ENCODE measurements at places on chromosomes 4 and X.

DNA sequence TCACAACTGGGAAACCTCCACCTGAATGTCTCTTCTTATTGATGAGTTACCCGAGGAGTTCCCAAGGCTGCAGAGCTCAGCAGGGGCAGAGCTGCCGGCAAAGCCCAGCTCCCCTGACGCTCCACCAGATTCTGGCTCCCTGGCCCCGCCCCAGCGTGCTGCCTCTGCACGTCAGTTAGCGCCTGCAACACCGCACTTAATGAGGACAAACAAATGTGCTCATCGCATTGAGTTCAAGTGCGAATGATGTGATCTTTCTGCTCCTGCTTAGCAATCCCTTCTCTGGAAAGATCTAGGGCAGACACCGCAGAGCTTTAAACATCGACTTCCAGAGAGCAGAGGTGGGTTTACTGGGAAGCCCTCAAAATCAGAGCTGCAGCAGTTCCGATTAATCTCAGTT, 55.5 kb upstream of the FBXW7 start:
- H3K36me3 ChIP-seq = no peaks in the 10 kb centered on the region
- H3K4me3 ChIP-seq = peak overlapping the region; percentile 15
- H3K27me3 ChIP-seq = no peaks in the 10 kb centered on the region
- H3K27ac ChIP-seq = peak overlapping the region; percentile 49
- peaks cover 28% of the 10 kb centered on the region for H3K4me1 ChIP-seq

DNA sequence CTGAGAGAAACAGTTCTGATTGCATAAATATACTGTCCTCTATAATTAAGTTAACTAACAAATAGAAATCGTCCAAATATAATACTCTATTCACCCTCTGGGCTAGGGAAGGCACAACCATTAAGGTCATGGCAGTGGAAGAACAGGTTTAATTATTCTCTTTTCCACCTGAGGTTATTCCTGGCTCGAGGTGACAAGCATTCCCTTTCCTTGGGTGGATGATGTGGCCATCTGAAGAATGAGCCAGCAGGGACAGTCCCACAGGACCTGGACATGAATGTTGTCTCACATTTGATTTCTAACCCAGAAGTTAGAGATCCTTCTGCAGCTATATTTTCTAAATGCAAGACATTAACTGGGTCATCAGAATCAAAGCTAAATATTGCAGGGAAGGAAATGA, 5.5 kb downstream of the IBSP start:
- no peaks in the 10 kb centered on the region for H3K4me1 ChIP-seq
- H3K36me3 ChIP-seq = no peaks in the 10 kb centered on the region

DNA sequence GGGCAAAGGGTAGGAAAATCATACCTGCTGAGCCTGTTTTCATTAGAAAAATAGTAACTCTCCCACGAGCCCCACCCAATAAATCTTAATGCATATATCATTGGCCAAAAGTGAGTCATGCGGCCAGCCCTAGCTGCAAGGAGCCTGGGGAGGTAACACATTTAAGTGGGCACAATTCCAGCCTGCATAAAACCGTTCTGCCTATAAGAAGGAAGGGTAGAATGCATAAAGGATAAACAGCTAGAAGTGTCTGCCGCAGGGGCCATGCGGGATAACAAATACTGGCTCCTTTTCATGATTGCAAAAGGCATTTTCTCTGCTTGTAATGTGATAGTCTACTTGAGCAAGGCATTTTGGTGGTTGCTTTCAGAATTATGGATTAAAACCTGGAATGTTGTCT, 37.1 kb downstream of the EFHC2 start:
- DNase-seq = peak; percentile 34
- no peak overlapping the region for H3K27ac ChIP-seq
- no peak overlapping the region for H3K4me3 ChIP-seq
- no peaks in the 10 kb centered on the region for H3K27me3 ChIP-seq
- H3K36me3 ChIP-seq = no peaks in the 10 kb centered on the region

- H3K4me1 ChIP-seq = no peaks in the 10 kb centered on the region
- H3K36me3 ChIP-seq = no peaks in the 10 kb centered on the region
- H3K27ac ChIP-seq = no peak overlapping the region
- no peak overlapping the region for H3K4me3 ChIP-seq
- DNase-seq = peak; percentile 74
These were observed 315.8 kb downstream of the STIM2 start for GRCh38 chr4:27176400-27176799.

DNA sequence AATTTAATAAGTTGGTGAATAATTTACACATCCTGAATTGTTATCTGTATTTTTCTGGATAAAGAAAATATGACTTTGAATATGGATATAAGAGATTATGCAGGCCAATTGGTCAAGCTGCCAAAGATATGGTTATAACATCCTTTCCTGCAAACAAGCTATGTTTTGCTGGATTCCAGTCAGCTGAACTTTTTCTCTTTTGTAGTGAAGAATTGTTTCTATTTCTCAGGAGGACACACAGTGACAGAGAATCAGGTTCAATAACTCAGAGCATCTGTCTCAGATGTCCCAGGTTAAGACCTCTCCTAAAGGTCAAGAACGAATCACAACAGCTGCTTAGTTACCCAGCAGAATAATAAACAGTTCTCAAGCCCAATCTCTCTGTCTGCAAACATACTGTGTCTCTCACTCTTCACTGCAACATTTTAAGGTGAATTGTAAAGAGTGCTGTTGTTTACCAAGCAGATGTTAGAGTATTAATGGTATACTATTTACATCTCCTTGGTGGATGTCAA, 189.5 kb upstream of the ANKRD50 start:
- H3K27me3 ChIP-seq = no peaks in the 10 kb centered on the region
- no peaks in the 10 kb centered on the region for H3K36me3 ChIP-seq
- H3K4me1 ChIP-seq = peaks cover 10% of the 10 kb centered on the region
- no peak overlapping the region for H3K27ac ChIP-seq

- H3K4me1 ChIP-seq = no peaks in the 10 kb centered on the region
- H3K27ac ChIP-seq = no peak overlapping the region
- no peak overlapping the region for H3K4me3 ChIP-seq
- H3K36me3 ChIP-seq = no peaks in the 10 kb centered on the region
These were observed 265.3 kb upstream of the GK2 start for GRCh38 chr4:79673377-79673776.

GRCh38 chr4:3257103-3257555, 8.2 kb downstream of the MSANTD1 start:
- no peak overlapping the region for H3K4me3 ChIP-seq
- no peaks in the 10 kb centered on the region for H3K27me3 ChIP-seq
- H3K36me3 ChIP-seq = peaks cover 10% of the 10 kb centered on the region
- DNase-seq = peak; percentile 25
- H3K4me1 ChIP-seq = no peaks in the 10 kb centered on the region
- no peak overlapping the region for H3K27ac ChIP-seq

DNA sequence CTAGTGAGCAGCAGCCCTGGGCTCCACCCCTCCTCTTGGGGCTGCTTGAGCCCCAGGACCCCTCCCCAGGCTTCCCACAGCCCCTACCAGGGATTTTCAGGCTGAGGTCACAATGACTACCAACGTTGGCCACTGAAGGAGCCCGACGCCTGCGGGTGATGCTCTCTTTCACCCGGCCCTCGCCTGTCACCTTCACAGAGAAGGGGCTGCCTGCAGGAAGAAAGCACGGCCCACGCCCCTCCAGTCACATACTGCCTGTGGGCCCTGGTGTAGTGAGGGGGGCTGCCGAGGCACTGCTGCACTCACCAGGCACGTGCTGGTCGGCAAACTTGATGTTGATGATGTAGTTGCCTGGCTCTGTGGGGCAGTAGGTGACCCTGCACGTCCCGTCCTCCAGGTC, 22.0 kb downstream of the FLNA start:
- H3K27ac ChIP-seq = no peak overlapping the region
- peaks cover 94% of the 10 kb centered on the region for H3K36me3 ChIP-seq
- no peak for DNase-seq
- no peaks in the 10 kb centered on the region for H3K27me3 ChIP-seq
- H3K4me1 ChIP-seq = peaks cover 11% of the 10 kb centered on the region
- no peak overlapping the region for H3K4me3 ChIP-seq

DNA sequence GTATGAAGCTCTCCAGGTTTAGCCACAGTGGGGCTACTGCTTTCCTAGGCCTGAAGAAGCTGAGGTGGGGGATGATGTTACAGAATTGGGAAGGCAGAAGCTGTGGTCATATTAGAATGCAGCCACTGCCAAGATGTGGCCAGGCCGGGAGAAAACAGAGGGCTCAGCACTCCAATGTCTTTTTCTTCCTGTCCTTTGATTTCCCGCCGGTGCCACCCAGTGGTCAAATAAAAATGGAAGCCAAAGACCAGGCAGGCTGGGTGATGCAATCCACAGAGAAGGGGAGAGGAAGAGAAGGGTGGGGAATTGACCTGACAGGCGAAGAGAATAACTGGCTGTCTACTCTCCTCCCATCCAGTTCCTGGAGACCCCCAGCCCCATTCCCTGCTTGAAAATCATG, 94.9 kb upstream of the SHISA3 start:
- H3K27me3 ChIP-seq = no peaks in the 10 kb centered on the region
- peak; percentile 51 for DNase-seq
- no peaks in the 10 kb centered on the region for H3K4me1 ChIP-seq

DNA sequence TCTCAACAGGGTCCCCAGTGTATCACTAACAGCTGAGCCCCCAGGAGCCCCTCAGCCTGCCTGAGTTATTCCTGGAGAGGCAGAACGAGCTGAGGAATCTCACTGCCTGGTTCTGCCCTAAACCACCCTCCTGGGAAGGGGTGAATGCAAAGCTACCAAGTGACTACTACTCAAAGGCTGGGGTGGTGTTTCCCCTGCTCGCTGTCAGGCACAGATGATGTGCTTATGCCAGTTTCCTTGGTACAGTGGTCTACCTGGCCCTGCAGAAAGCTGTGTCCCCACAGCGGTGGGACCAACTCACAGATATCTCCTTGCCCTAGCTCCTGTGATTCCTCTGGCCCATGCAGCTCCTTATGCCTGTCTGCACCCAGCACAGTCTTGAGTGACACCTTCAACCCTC, 35.4 kb upstream of the ASMTL start:
- DNase-seq = no peak
- no peak overlapping the region for H3K4me3 ChIP-seq
- no peaks in the 10 kb centered on the region for H3K4me1 ChIP-seq
- H3K36me3 ChIP-seq = no peaks in the 10 kb centered on the region

DNA sequence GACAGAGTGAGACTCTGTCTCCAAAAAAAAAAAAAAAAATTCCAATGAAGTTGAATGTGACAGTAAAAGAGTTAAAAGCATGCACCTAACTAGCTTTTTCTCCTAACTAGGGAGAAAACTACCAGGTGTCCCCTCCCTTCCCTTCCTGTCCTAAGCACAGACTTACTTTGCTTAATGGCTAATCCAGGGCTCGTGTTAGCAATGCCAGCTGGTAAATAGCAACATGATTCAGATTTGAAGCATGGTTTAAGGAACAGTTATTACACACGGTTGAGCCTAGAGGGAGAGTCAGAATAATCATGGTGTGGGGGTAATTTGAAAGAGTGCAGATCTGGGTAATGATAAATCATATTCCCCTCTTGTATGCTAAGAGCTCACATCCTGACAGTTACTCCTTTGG, 338.3 kb downstream of the STIM2 start:
- H3K36me3 ChIP-seq = no peaks in the 10 kb centered on the region
- no peak overlapping the region for H3K27ac ChIP-seq
- DNase-seq = no peak
- H3K27me3 ChIP-seq = no peaks in the 10 kb centered on the region

- no peaks in the 10 kb centered on the region for H3K4me1 ChIP-seq
- H3K36me3 ChIP-seq = no peaks in the 10 kb centered on the region
- H3K4me3 ChIP-seq = no peak overlapping the region
- H3K27ac ChIP-seq = no peak overlapping the region
- no peaks in the 10 kb centered on the region for H3K27me3 ChIP-seq
These were observed 34.6 kb downstream of the COX18 start for GRCh38 chr4:73034896-73035295.

DNA sequence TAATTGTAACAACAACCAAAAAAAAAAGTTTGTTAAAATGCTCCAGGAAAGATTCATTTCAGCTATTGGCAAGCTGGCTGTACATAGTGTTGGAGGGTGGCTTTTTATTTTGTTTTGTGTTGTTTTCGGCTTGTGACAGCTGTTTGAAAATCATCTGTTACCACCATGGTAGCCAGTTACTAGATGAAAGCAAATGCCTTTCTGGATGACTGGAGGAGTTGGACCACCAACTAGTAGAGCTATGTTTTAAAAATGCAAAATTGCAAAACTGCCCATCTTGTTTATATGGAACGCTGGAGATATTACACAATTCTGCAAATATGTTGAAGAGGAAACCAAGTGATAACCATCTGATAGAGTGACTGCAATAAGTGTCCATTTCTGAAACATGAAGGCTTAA, 53.2 kb upstream of the TNIP3 start:
- H3K27me3 ChIP-seq = no peaks in the 10 kb centered on the region
- H3K4me3 ChIP-seq = no peak overlapping the region
- DNase-seq = no peak
- H3K36me3 ChIP-seq = no peaks in the 10 kb centered on the region
- H3K4me1 ChIP-seq = no peaks in the 10 kb centered on the region

GRCh38 chrX:132415012-132415411, 73.8 kb downstream of the MBNL3 start:
- H3K4me3 ChIP-seq = no peak overlapping the region
- no peak overlapping the region for H3K27ac ChIP-seq
- no peaks in the 10 kb centered on the region for H3K36me3 ChIP-seq
- no peaks in the 10 kb centered on the region for H3K27me3 ChIP-seq
- H3K4me1 ChIP-seq = no peaks in the 10 kb centered on the region

- H3K27ac ChIP-seq = no peak overlapping the region
- no peaks in the 10 kb centered on the region for H3K27me3 ChIP-seq
- H3K4me3 ChIP-seq = no peak overlapping the region
- H3K36me3 ChIP-seq = no peaks in the 10 kb centered on the region
- H3K4me1 ChIP-seq = no peaks in the 10 kb centered on the region
These were observed 189.5 kb downstream of the PRDM5 start for GRCh38 chr4:120733054-120733453.

- H3K4me1 ChIP-seq = no peaks in the 10 kb centered on the region
- DNase-seq = peak; percentile 87
- no peaks in the 10 kb centered on the region for H3K36me3 ChIP-seq
- H3K4me3 ChIP-seq = no peak overlapping the region
- peaks cover 10% of the 10 kb centered on the region for H3K27me3 ChIP-seq
These were observed 14.0 kb upstream of the ZCCHC18 start for GRCh38 chrX:104098151-104098808.

DNA sequence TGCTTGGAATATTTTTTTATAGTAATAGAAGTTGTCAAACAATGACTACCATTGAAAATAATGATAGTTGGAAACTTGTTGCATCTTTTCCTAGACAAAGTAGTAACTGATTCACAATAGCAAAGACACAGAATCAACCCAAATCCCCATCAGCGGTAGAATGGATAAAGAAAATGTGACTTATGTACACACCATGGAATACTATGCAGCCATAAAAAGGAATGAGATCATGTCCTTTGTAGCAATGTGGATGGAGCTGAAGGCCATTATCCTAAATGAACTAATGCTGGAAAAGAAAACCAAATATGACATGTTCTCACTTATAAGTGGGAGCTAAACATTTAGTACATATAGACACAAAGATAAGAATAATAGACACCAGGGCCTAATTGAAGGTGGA, 49.7 kb downstream of the ATP10D start:
- H3K4me1 ChIP-seq = no peaks in the 10 kb centered on the region
- H3K27ac ChIP-seq = no peak overlapping the region
- H3K4me3 ChIP-seq = no peak overlapping the region
- DNase-seq = no peak
- H3K27me3 ChIP-seq = no peaks in the 10 kb centered on the region
